ENCODE measurements at places on chromosomes 4 and X.

GRCh38 chrX:71542411-71542810 is 9.5 kb downstream of the OGT start:
- no peak for DNase-seq

- DNase-seq = no peak
Observed at GRCh38 chr4:30754021-30754420, 33.9 kb downstream of the PCDH7 start.

DNA sequence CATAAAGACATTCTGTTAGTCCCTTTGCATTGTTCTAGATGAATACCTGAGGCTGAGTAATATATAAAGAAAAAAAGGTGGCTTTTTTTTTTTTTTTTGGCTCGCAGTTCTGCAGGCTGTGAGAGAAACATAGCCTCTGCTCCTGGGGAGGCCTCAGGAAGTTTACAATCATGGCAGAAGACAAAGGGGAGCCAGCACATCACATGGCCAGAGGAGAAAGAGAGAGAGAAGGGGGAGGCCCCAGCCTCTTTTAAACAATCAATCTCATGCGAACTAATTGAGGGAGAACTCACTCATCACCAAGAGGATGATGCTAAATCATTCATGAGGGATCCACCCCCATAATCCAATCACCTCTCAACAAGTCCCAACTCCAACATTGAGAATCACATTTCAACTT is 364.0 kb upstream of the EPHA5 start:
- no peak for DNase-seq

DNA sequence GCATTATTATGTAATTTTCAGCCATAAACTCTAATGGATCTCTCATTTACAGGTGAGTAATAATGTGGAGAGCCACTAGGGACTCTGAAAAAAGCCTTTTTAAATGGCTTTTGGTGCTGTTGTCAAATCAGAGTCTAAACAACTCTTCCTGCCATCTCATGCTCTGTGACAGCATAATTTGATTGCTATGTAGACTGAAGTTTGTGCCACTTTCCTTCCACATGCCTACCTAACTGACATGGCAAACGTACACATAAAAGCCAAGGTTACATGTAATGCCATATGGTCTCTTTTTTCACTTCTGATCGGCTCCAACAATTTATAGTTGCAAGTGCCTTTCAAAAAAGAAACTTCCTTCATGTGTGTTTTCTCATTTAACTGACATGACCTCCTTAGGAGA is 94.3 kb downstream of the SH2D1A start:
- no peak for DNase-seq

- DNase-seq = no peak
Observed at GRCh38 chrX:67384403-67384802, 159.4 kb upstream of the AR start.

DNA sequence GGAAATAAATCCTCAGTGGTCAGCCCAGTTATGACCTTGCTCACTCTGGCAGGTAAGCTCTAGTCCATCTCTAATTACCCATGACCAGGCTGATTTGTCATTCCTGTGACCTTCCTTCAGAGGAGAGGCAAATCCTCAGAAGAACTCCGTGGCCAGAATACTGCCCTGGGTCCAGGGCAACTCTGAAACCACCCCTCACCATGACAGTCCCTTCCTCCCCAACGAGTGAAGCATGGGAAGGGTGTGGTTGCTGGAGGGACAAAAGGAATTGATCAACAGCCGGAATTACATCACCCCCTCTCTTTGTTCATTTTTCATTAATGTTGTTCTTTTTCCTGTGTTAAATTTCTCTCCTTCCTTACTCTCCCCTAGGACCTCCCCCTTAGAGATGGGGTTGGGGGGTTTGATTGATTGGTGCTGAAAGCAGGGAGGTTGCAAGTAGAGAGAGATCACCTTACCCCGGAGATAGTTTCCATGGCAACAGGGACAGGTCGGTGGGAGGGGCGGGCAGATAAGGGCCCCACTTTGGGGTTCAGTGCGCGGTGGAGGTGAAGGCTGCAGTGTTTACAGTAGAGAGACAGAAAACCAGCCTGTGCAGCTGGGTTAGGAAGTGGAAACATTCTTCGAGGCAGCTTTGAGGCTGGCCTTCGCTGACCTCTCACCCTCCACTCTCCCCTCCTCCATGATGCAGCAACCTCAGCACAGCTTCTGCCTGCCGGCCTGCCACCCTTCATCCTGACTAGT is 647.4 kb downstream of the BCOR start:
- no peak for DNase-seq

GRCh38 chr4:102541697-102542096 is 40.5 kb downstream of the NFKB1 start:
- DNase-seq = no peak

All from CD4-positive, alpha-beta T cell treated with Interleukin-6 at 100 ng/mL for 8 hours (primary cell).